ENCODE measurements at places on chromosomes 4 and X.

DNA sequence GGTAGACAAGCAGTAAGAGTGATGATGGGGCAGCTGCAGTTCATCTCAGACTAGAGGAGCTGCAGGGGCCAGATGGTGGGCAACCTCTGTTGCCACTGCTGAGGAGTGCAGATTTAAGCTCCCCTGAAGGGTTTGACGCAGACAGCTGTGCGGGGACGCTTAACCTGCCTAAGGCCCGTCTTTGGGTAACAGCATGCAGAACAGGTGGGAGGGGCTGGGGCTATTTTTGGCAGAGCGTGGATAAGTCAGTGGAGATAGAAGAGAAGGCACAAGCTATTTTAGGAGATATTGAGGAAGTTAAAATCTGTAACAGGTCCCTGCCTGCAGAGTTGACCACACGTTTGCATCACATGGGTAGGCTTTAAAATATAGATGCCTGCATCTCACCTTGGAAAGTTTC is 10.5 kb downstream of the CD99 start:
- DNase-seq = no peak

DNA sequence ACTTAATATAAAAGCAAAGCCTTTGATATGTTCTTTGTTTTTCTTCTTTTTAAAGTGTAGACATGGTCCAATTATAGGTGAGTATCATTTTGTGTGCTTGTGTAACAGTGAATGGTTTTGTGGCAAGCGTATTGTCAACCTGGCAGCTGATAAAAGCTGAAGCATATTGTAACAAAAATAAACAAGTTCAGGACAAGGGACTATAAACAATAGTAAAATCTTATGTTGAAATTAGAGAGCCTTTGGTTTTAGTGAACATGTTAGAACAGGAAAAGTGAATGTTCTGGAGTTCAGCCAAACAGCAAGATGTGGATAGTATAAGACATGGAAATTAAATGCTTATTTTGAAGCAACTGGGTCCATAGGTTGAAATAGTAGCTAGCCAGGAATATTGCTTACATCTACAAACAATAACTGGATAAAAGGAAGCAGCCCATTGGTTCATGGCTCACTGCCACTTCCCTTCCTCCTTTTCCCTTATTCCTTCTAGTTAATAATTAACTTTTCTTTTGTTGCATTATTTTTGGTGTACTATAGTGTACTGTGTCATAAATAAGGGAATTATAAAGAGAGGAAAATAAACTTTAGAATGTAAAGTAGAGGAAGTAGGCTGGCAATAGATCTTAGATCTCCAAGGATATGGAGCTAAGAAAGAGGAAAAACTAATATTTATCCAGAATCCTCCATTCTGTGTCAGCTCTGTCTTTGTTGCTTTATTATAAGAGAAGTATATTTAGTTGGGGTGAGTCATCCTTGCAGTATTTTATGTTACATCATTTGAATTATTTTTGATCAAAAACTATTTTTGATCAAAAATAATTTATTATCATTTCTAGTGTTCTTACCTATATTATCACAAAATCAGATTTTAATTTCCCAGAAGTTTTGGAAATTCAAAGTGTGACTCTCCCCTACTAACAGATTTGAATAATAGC is 65.6 kb downstream of the MRPL1 start:
- DNase-seq = no peak

DNA sequence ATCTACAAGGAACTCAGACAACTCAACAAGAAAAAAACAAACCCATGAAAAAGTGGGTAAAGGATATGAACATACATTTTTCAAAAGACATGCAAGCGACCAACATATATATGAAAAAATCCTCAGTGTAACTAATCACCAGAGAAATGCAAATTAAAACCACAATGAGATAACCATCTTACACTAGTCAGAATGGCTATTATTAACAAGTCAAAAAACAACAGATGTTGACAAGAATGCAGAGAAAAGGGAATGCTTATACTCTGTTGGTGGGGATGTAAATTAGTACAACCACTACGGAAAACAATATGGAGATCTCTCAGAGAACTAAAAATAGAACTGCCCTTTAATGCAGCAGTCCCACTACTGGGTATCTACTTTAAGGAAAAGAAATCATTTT is 12.1 kb downstream of the NIPAL1 start:
- no peak for DNase-seq

- DNase-seq = no peak
Measured at GRCh38 chr4:92215476-92215875, 88.3 kb upstream of the GRID2 start.

GRCh38 chr4:137905930-137906329 is 336.2 kb downstream of the SLC7A11 start:
- no peak for DNase-seq

DNA sequence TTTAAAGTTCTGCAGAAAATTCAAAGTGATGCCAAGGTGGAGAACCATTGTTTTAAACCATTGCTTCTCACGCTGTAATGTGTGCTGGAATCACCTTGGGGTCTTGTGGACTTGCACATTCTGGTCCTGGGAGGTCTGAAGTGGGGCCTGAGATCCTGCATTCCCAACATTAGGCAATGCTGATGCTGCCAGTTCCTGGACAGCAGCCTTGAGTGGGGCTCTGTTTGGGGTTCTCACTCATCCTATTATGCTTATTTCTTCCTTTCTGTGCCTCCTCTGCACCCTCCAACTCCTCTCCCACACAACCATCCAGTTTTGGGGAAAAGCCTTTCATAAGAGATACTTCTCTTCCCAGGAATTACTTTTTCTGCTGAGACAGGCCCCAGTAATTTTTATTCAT is 44.2 kb upstream of the RASSF6 start:
- DNase-seq = no peak

DNA sequence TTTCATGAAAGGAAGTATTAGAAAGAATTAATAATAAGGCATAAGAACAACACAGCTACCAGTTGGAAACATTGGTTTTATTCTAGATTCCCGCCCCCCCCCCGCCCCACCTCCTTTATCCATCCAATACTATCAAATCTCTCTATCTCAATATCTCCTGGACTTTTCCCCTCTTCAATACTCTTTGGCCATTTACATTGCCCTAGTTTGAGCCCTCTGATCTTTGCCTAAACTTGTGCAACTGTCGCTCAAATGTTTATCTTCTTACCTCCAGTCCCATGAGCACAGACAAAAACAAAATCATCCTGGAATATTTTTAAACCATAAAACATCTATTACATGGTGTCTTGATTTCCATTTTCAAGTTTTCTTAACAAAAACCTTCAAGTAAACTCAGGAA is 488.2 kb downstream of the KLHL13 start:
- DNase-seq = no peak

- DNase-seq = peak; percentile 43
Measured at GRCh38 chr4:121277194-121278105, 103.4 kb downstream of the QRFPR start.
